ENCODE measurements at places on chromosomes 5 and 9.

GRCh38 chr9:113241161-113241560 is 19.8 kb downstream of the SLC31A1 start:
- DNase-seq = no peak

- no peak for DNase-seq
Measured at GRCh38 chr9:118367383-118367782, 663.2 kb downstream of the TLR4 start.

- DNase-seq = no peak
Measured at GRCh38 chr9:73265876-73266275, 114.2 kb downstream of the ANXA1 start.

DNA sequence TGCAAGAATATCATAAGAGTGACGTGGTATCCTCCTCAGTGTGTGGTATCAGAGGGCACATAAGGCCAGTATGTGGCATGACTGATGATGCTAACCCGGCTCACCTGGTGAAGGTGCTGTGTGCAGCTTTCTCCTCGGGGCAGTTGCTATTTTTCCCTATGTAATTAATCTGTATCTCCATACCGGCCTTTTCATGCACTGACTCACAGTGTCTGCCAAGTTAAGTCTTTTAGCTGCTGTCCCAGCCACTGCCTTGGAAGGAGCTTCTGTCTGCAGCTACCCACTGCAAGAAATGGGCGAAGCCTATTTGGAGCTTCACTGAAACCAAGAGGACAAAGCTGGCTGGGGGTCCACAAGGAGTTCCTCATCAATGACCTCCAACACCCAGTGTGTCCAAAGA is 46.0 kb downstream of the NXNL2 start:
- no peak for DNase-seq

DNA sequence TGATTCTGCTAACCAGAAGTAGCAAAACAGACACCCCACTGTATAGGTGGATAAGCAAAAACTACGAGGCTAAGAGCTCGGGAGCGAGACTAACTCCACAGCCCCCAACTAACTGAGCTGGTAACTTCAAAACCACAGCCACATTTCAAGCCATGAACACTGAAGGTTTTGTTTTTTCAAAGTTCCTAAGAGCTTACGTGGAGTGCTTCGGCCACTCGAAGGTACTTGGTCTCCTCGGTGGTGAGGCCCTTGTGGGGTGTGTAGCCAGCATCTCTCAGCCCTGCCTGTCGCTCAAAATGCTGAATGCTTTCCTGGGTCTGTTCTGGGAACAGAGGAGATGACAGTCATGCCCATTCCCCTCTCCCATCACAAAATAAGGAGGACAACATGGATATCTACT is 11.1 kb downstream of the KIAA1191 start:
- DNase-seq = no peak

GRCh38 chr5:31531543-31531887 is 378 bp downstream of the DROSHA start:
- DNase-seq = peak; percentile 16

DNA sequence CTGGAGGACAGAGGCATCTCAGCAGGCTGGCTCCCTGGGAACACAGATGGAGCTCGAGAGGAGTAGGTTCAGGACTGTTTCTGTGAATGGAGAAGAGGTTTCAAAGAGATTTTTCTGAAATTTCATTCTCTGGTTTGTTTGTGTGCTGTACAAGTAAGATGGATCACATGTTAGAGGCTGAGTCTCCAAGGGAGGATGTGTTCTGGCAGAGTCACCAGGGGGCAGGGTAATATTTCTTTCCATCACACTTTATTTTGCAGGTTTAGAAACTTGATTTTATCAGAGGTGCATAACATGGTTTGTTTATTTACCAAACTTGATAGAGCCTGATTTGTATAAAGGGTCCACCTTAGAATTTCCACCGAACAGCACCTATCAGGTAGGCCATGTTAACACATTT is 69.2 kb upstream of the ARL15 start:
- DNase-seq = no peak

DNA sequence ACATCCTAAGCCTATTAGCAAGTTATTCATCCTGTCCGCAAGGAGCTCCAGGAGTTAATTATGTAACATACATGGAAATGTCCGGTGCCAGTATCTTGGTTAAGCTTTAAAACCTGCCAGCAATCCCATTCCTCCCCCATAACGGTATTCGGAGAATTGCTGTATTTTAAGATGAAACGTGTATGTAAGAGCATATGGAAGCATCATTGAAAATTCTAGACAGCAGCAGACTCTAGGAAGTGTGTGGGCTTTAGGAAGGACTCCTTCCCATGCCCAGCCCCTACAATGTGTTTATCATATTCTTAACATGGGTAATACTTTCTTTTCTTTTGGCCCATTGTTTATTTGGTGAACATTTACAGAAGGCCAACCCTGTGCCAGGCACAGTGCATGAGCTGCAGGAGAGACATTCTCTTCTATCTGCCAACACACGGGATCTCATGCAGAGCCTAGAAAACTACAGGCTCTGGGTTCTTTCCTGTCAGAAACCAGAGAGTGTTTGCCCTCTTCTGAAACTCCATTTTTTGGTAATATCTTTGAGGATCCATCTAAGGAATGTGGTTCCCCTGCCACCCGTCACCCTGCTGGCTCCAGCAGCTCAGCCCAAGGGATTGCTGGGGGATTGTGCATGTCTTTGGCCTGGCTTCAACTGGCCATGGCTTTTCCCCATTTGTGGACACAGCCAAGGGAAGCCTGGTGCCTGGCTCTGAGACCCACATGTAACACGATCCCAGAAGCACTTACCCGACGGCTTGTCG is 15.1 kb downstream of the ANGPTL2 start:
- DNase-seq = no peak

DNA sequence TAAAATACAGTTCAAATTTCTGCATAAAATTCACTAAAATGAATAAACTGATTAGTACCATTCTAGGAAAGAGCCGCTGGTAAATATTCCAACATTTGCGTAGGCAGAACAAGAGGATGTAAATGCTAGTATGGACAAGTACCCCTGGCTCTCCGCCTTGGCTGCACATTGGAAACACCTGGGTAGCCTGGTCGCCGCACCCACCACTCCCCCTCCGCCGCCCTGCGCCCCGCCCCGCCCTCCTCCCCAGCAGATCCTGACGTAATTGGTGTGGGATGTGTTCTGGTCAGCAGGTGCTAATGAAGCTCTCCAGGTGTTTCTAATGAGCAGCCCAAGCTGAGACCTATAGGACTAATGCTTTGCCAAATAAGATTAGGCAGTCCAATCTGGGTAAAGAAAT is 225.7 kb downstream of the FRMD3 start:
- no peak for DNase-seq

GRCh38 chr9:136625101-136626065 is 37.3 kb upstream of the EGFL7 start:
- DNase-seq = no peak

Data from stimulated activated CD4-positive, alpha-beta T cell treated with anti-CD3 and anti-CD28 coated beads, Interleukin-12 subunit alpha, Interleukin-12 subunit beta, amount 100 ng/mL, for 4 hours (primary cell).